ENCODE measurements at places on chromosomes 7 and 10.

GRCh38 chr7:44348851-44349781 is 23.7 kb upstream of the CAMK2B start:
- DNase-seq = no peak

GRCh38 chr7:54946271-54946670 is 72.5 kb upstream of the EGFR start:
- DNase-seq = no peak

- DNase-seq = no peak
These were observed 25.6 kb downstream of the VSTM4 start for GRCh38 chr10:49089557-49090188.

DNA sequence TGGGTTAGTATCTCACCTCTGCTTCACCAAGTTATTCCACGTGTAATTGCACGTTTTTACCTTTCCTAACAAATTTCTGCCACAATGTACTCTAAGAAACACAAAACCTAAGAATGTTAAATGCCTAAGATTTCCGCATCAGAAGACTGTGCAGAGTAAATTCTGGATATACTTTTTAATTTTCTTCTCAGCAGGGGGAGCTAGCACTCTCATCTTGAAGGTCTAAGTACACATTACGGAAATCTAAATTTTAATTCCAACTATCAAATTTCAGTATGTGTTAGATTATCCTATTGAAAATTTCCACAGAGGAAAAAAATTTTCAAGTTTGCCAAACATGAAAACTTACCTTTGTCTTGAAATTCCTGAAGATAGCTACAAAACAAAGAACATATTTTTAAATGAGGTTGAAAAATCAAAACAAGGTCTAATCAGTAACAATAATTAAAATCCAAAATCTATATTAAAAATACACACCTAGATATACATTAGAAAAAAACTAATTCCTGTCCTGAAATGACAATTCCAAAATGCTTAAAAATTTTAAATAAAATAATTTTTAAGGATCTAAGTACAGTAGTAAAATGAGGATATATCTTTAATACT is 10.5 kb downstream of the SKAP2 start:
- DNase-seq = peak; percentile 41

DNA sequence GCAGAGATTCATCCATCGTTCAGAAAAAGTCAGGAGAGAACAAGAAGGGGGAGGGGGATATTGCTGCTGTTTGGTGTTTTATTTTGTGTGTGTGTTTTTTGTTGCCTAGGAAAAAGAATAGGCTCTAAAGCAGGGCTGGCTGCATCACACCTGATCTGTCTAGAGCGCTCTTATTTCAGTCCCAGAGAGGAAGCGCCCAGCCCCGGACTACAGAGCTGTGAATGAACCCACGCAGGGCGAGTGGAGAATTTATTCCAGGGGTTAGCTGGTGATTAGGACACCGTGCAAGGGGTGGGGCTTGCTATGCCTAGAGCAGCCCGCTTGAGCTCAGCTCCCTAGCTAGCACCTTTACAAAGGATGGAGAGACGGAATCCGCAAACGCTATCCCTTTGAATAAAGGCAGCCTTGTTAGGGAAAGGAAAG is 621 bp upstream of the FAM13C start:
- DNase-seq = peak; percentile 35
